ENCODE measurements at places on chromosomes 5 and 9. TPM values are rescaled to one million over a fixed set of nuclear protein-coding genes. Genes with fewer than 3 reads are reported as not detected.

GRCh38 chr5:64818245-64818644, 49.5 kb downstream of the CWC27 start:
- no peak for DNase-seq

DNA sequence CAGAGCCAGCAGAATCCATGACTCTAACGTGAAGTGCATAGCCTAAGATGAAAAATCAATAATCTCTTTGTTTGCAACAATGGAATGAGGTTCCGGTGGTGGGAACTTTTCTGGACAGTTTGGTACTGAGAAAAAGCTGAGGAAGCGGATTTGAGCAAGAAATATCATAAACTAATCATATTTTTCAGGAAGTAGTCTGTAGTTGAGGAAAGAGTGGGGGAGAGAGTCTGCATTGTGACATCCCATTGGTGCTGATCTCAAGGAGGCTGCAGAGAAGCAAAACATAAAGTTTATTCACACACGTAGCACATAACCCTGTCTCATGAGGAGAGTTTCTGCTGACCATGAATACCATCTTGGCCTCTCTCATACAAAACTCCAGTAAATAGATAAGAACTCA, 15.8 kb upstream of the FCHO2 start:
- DNase-seq, result no peak

DNA sequence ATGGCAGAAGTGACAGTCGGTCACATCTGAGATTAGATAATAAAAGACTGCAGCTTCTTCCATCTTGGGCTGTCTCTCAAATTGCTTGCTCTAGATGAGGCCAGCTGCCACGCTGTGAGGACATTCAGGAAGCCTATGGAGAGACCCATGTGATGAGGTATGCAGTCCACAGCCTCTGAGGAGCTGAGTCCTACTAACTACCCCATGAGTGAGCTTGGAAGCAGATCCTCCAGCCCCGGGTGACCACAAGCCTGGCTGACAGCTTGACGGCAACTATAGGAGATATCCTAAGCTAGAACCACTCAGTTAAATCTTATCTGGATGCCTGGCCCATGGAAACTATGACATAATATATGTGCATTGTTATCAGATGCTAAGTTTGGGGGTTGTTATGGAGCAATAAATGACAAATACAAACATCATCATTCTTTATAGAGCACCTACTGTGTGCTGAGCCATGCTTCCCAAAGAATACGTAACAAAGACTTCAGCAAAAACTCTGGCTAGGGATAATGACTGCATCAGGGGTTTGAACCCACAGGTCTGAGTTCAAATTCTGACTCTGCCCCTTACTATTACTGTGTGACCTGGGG, 26.7 kb downstream of the KCNV2 start:
- no peak for DNase-seq

GRCh38 chr5:174086751-174087150, 41.2 kb downstream of the NSG2 start:
- DNase-seq, result no peak

GRCh38 chr9:3238236-3238635, 287.6 kb downstream of the RFX3 start:
- DNase-seq, result no peak

DNA sequence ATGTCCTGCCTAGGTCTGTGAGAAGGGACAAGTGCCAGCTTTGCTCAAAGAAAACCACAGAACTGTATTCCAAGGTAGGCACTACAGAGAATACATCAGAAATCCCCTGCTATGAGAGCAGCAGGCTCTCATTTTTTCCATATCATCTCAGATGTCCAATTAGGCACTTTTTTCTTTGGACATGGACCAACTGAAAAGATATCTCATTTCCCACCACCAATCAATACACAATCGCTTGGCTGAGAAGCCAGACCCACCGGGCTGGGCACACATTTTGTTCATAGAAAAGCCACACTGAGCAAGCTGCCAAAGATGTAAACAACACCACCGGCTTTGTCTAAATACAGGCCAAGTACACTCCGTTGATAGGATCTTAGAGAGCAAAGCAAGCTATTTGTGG, 25.9 kb downstream of the STOM start:
- DNase-seq, result no peak

GRCh38 chr5:10366310-10367272, 13.1 kb downstream of the MARCHF6 start:
- DNase-seq, result no peak

Gene MARCHF11
- not detected for total RNA-seq

Gene RALGPS1
- 1.9 TPM for total RNA-seq

Gene TMEM171
- not detected for total RNA-seq

All from activated CD4-positive, alpha-beta T cell treated with anti-CD3 and anti-CD28 coated beads, Interleukin-2, amount 10 ng/mL, durations not matched to agents 7 days and 5 days (primary cell).